Cardiac muscle cell (in vitro differentiated cells and primary cell): ENCODE measurements at places on chromosomes 16 and 17. TPM values are rescaled to one million over a fixed set of nuclear protein-coding genes. Genes with fewer than 3 reads are reported as not detected.

KRTAP1-5 gene
- not detected in 2 replicates for total RNA-seq

DNA sequence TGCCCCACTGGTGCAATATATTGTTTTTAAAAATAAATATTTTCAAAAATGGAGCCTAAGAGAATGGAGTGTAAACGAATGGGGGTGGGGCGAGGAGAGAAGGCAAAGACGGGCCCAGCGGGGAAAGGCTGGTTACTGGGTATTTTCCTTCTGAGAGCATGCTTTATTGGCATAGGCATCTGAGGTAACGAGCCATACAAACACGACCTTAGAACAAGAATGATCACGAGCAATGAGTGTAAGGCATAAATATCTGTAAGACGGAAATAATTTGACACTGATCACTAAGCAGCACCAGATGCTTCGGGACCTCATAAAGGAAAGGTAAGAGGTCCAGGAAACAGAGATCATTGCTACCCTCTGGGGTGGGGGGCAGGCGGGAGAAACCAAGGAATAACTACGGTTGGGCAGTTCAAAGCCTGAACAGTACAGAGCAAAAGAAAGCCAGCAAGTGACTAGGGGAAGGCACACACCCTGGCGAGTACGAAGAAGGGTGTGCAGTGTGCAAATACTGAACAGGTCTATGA, 959 bp downstream of the SSH2 start:
- no peaks in the 10 kb centered on the region for H3K36me3 ChIP-seq
- DNase-seq, result peak; percentile 64
- peak overlapping the region; percentile 89 for H3K27ac ChIP-seq
- H3K4me1 ChIP-seq, result peaks cover 35% of the 10 kb centered on the region
- H3K4me3 ChIP-seq, result peak overlapping the region; percentile 64

SYCE1L gene
- total RNA-seq, result 0.99 and 3.2 TPM in 2 replicates

NPIPA3 gene
- 0.28 and 2.2 TPM in 2 replicates for total RNA-seq

SGF29 gene
- 23.8 and 28.8 TPM in 2 replicates for total RNA-seq

NUDT21 gene
- 59.3 and 79.9 TPM in 2 replicates for total RNA-seq

JUP gene
- 296 and 359 TPM in 2 replicates for total RNA-seq

FHOD1 gene
- total RNA-seq, result 12.0 and 17.9 TPM in 2 replicates

DNA sequence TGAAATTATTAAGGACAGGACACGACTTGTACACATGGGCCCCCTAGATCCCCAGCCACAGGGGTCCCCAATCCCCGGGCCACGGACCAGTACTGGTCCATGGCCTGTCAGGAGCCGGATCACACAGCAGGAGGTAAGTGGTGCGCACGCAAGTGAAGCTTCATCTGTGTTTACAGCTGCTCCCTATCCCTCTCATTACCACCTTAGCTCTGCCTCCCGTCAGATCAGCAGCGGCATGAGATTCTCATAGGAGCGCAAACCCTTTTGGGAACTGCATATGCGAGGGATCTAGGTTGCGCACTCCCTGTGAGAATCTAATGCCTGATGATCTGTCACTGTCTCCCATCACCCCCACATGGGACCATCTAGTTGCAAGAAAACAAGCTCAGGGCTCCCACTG, 137.8 kb upstream of the ZFHX3 start:
- no peaks in the 10 kb centered on the region for H3K27me3 ChIP-seq
- H3K27ac ChIP-seq, result no peak overlapping the region
